ENCODE measurements at places on chromosomes 6 and 20.

- DNase-seq, result no peak
- H3K27me3 ChIP-seq, result no peaks in the 10 kb centered on the region
- no peaks in the 10 kb centered on the region for H3K4me1 ChIP-seq
- H3K27ac ChIP-seq, result no peak overlapping the region
Measured at GRCh38 chr20:53502820-53503219, 90.8 kb downstream of the ZNF217 start.

DNA sequence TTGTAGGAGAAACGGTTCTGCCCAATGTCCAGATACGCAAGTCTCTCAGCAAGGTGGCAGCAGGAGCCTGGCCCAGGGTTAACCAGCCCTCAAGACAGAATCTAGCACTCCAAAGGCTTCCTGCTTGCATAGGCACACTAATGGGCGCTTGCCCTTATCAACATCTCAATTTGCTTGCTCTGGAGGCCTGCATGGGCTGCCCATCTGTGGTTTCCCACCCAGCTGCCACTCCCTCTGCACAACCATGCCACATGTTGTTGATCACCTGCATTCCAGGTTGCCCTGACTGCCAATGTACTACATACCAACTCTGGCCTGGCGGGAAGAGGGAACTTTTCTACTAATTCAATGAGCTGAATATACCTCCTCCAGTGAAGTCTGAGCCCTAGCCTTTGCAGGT is 74.6 kb downstream of the ATG5 start:
- H3K4me1 ChIP-seq, result no peaks in the 10 kb centered on the region
- no peaks in the 10 kb centered on the region for H3K27me3 ChIP-seq
- no peaks in the 10 kb centered on the region for H3K36me3 ChIP-seq
- no peak overlapping the region for H3K4me3 ChIP-seq
- DNase-seq, result no peak

GRCh38 chr20:49646126-49646525 is 67.6 kb downstream of the B4GALT5 start:
- no peak overlapping the region for H3K27ac ChIP-seq
- no peak for DNase-seq
- no peak overlapping the region for H3K4me3 ChIP-seq

DNA sequence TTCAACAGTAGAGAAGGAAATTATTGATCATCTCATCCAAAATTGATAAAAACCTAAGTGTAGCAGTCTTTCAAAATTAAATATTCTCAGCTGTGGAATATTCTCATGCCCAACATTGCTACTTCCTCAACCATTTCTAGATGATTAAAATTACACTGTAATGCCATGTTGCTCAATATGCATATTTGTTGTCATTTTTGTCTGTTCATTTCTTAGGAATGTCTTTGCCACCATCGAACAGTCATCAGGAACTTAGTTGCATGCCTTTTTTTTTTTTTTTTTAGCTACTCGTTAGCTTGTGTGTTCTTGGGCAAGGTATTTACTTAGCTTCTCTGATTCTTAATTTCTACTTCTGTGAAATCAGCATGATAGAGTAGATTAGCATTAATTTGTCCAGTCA is 188.6 kb downstream of the DTNBP1 start:
- no peak for DNase-seq
- no peaks in the 10 kb centered on the region for H3K36me3 ChIP-seq
- no peaks in the 10 kb centered on the region for H3K27me3 ChIP-seq
- no peak overlapping the region for H3K4me3 ChIP-seq
- no peaks in the 10 kb centered on the region for H3K4me1 ChIP-seq

DNA sequence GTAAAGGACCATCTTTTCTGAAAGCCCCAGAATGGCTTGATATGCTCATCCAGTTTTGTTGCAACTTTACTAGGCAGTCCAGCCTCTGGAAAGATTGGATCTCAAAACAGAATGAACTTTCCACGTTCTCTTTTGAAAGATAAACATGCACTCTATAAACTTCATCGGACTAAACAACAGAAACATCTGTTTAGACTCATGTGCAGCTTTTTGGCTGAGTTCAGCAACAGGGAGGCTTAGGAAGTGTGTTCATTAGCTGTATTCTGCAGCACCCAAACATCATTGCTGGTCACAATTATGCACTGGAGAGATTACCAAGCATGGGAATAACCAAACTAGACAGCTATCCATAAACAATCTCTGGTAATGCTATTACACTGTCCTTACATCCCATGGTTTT is 180.5 kb downstream of the TENT5A start:
- H3K4me1 ChIP-seq, result no peaks in the 10 kb centered on the region
- no peak overlapping the region for H3K4me3 ChIP-seq
- H3K36me3 ChIP-seq, result no peaks in the 10 kb centered on the region
- no peak overlapping the region for H3K27ac ChIP-seq
- no peaks in the 10 kb centered on the region for H3K27me3 ChIP-seq
- DNase-seq, result no peak

DNA sequence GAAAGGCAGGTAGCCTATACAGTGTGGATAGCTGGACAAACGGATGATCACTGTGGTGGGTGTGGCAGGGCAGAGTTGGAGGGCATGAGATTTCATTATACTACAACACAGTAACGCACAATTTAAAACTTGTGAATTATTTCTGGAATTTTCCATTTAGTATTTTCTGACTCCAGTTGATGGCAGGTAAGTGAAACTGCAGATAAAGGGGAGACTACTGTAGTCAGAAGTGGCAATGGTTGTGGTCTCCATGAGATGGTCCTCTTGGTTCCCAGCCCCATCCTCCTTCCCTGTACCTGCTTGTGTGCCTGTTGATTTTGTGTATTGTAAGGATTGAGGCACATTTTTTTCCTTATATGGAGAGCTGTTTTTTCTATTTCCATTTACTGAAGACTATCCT is 22.5 kb upstream of the SCAF8 start:
- H3K27me3 ChIP-seq, result no peaks in the 10 kb centered on the region
- no peaks in the 10 kb centered on the region for H3K4me1 ChIP-seq

DNA sequence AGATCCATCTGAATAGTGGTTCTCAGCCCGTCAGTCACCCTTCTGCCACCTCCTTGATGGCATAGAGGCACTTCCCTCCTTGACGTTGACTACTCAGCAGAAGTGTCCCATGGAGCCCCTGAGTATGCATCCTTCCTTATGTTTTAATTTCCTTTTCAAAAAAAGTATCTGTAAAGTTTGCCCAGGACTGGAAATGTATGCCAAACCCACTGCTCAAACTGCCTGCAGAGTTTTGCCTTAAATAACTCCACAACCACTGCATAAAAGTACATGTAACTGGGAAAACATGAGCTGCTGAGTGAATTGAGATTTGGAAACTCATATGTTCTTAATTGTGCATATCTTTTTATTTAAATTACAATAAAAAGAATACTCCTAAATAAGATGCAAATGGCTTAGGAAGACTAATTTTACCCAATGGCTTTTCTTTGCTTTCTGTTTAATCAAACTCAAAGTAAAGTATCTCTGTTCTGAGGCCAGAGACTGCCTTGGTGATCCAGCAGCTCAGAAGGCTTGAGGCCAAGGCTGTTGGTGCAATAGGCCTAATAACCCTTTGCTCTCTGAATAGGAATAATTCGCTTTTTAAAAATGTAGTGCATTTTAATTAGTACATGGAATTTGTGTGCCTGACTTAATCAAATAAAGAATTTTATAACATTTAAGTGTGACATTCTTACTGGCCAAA is 90.4 kb downstream of the FNDC1 start:
- no peaks in the 10 kb centered on the region for H3K27me3 ChIP-seq
- no peaks in the 10 kb centered on the region for H3K4me1 ChIP-seq
- no peaks in the 10 kb centered on the region for H3K36me3 ChIP-seq
- no peak overlapping the region for H3K27ac ChIP-seq

Measured in pancreas (tissue), 10 donors.